CD8-positive, alpha-beta memory T cell (primary cell): ENCODE measurements at places on chromosomes 11 and 22.
A peak's percentile ranks its signal among the peaks of the same experiment; 100 is the strongest.

- DNase-seq, result peak; percentile 41
Observed at GRCh38 chr11:67999201-67999629, 4.7 kb downstream of the UNC93B1 start.

GRCh38 chr11:59272771-59273372 is 60.1 kb upstream of the MPEG1 start:
- DNase-seq, result no peak

- no peak for DNase-seq
Observed at GRCh38 chr11:41394521-41395195, 64.8 kb downstream of the LRRC4C start.

- DNase-seq, result no peak
Observed at GRCh38 chr11:113833151-113833550, 42.2 kb downstream of the USP28 start.

- DNase-seq, result no peak
Observed at GRCh38 chr11:85539029-85539689, 88.0 kb downstream of the DLG2 start.

GRCh38 chr11:128830290-128831173 is 36.6 kb downstream of the KCNJ1 start:
- DNase-seq, result peak; percentile 30

- no peak for DNase-seq
Observed at GRCh38 chr11:76074148-76075095, 131.9 kb downstream of the WNT11 start.

GRCh38 chr11:63639199-63639832 is 25.1 kb upstream of the PLAAT3 start:
- peak; percentile 11 for DNase-seq

DNA sequence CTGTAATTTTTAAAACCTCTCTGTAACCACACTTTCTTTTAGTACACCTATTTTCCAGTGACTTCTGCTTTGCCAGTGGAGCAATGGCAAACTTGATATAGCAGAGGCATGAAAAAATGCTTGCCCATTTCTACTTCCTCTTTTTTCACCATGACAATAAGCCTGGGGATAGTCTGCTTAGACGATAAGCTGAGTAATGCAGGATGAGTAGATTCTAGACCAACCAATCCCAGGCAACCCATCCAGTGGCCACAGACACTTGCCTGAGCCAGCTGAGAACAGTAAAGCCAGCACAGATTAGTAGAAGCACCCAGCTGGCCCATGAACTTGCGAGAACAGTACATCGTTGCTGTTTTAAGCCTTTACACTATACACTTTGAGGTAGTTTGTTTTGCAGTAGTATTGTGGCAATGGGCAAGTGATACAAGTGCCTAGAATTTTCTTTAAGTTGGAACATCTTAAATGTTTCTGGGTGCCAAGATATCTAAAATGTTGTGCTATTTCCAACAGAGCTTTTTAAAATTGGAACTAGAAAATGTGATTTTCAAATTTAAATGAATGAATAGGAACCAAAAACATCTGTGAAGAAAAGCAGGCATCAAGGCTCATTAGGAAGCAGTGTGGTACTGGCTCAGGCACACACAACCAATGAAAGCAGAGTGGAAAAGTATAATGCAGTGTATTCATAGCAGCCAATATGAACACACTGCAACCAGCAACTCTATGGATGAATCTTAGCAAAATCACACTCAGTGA is 37.7 kb downstream of the DDI1 start:
- DNase-seq, result no peak

DNA sequence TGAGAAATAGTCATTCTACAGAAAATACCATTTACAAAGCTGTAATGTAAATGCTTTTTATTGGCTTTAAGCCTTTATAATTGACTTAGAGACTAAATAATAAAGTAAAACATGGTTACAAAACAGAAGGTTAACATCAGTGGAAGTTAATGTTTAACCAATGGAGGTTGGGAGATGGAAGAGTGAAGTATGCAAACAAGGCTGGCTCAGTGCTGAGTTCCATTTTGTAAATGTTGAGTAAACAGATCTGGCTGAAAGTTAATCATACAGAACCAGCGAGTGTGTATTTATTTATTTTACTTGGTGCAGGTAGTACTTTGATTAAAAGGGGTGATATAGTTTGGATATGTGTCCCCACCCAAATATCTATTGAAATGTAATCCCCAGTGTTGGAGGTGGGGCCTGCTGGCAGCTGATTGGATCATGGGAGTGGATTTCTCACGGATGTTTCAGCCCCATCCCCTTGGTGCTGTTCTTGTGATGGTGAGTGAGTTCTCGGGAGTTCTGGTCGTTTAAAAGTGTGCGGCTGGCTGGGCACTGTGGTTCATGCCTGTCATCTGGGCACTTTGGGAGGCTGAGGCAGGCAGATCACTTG is 827.4 kb downstream of the OPCML start:
- DNase-seq, result no peak

DNA sequence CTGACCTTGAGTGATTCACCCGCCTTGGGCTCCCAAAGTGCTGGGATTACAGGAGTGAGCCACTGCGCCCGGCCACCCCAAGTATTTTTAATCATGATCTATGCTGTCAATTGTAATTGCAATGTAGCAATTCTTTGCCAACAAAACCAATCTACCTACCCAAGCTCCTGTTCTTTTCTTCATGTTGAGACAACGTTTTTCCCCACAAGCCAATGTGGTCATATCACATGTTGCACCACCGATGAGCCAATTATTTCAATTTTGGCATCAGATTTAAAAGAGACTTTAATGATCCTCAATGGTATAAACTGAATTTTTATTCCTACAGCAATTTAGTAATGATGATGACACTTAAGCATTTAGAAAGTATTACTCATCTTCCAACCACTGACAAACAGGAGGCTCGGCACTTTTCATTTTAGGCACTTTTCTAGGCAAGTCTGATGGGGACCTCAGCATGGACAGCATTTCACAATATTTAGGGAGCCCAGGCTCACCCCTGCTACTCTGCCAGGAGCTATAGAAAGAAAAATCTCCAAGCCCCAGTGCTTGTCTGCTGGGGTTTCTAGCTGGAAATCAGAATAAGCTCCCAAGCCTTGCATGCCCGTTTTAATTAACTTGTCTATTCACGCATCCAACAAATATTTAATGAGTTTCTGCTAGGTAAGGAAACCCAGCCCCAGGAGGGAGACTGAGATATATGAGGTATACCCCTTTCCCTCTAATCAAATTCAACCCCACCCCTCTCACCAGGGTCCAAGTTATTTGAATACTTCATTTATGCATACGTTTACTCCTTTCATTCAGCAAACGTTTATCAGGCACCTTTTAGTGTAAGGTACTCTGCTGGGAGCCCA is 291.4 kb downstream of the ST3GAL4 start:
- DNase-seq, result no peak

- DNase-seq, result no peak
Observed at GRCh38 chr22:44821741-44822475, 69.5 kb downstream of the ARHGAP8 start.

GRCh38 chr11:67194096-67194495 is 72.2 kb upstream of the GRK2 start:
- no peak for DNase-seq

GRCh38 chr11:47378836-47379170 is 456 bp upstream of the SPI1 start:
- no peak for DNase-seq

DNA sequence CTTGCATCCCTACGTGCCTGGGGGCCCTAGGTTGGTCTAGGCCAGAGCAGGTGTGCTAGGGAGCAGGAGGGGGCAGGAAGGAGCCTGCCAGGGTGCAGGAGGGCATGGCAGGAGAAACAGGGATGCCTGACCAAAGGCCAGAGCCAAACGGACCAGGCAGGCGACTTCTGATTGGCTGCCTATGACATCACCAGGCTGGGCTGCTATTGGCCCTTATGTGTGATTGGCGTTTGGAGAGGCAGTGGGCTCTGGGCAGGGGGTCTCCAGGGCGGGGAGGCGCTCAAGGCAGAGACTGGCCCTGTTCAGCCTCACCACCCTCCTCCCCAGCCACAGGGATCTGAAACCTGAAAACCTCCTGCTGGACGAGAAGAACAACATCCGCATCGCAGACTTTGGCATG is 44.4 kb downstream of the MOB2 start:
- DNase-seq, result no peak

DNA sequence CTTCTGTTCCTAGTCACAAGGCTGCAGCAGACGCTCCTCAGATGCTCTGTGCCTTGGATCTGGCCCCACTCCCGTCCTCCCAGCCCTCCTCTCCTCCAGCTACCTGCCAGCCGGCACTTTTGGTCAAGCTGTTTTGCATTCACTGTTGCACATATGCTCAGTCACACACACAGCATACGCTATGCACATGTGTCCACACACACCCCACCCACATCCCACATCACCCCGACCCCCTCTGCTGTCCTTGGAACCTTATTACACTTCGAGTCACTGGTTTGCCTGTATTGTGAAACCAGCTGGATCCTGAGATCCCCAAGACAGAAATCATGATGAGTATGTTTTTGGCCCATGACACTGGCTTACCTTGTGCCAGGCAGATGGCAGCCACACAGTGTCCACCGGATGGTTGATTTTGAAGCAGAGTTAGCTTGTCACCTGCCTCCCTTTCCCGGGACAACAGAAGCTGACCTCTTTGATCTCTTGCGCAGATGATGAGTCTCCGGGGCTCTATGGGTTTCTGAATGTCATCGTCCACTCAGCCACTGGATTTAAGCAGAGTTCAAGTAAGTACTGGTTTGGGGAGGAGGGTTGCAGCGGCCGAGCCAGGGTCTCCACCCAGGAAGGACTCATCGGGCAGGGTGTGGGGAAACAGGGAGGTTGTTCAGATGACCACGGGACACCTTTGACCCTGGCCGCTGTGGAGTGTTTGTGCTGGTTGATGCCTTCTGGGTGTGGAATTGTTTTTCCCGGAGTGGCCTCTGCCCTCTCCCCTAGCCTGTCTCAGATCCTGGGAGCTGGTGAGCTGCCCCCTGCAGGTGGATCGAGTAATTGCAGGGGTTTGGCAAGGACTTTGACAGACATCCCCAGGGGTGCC is 109.8 kb downstream of the BCR start:
- peak; percentile 47 for DNase-seq

GRCh38 chr11:11218629-11218986 is 134.4 kb downstream of the CSNK2A3 start:
- no peak for DNase-seq

- no peak for DNase-seq
Observed at GRCh38 chr11:134786636-134787035, 374.6 kb upstream of the B3GAT1 start.

- DNase-seq, result no peak
Observed at GRCh38 chr11:12020546-12020945, 12.1 kb upstream of the DKK3 start.

DNA sequence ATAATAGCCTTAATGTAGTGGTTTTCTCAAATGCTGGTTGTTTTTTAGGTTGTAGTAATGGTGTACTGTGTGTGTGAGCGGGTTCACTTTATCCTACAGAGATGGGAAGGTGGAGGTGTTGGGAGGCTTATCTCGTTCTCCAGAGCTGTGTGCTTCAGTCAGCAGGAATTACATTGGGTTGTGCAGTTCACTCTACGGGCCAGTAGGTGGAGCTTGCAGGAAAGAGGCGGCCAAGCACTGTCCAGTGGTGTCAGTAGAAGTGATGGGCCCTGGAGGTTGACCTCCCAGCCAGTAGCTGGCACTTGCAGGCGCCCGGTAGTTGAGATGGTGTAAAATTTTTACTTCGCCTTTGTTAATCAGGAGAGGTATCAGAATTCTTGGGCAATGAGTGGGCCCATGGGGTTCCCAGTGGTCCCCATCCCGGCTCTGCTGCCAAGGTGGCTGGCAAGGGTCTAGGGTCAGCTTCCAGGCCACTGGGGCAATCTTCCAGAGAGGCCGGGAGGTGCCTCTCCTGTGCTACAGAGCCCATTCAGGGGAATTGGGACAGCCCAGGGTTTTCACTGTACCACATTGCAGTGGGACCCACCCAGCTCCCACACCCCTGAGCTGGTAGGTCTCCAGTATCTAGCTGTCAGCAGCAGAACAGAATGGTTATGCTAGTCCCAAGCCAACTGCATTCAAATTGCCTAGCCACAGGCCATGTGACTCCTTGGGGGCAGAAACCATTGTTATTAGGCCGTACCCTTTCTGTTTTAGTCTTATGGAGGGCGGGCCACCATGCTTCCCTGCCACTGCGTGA is 43.9 kb downstream of the BIRC2 start:
- DNase-seq, result peak; percentile 33

GRCh38 chr11:117071344-117071787 is 26.9 kb downstream of the SIK3 start:
- no peak for DNase-seq
